ENCODE measurements at places on chromosomes 5 and 9.

DNA sequence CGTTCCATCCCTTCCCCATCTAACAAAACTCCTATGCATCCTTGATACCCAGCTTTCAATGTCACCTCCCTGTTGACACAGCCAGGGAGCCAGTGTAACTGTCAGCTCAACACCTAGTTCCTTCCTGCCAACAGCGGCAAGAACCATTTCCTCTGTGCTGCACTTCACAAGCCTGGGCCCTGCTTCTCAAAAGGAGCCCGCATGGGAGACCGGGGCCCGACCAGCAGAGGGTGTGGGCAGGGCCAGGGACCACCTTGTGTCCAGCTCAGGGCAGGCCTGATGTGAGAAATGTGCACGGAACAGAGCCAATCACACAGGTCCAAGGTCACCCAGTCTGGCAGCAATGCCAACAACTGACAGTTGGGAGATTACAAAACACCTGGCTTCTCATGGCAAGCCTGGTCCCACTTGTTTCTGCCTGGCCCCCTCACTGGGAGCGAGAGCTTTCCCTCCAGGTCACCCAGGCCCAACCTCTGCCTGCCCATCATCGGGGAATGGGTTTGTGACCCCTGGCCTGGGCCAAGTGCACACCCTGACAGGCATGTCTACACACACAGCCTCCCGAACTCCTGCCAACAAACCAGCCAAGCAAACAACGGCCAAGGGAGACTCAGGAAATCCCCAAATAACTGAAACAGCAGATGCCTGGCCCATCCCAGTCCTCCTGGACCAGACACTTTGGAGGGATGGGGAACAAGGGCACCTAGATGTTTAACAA is 3.1 kb downstream of the RNF44 start:
- no peak for DNase-seq

DNA sequence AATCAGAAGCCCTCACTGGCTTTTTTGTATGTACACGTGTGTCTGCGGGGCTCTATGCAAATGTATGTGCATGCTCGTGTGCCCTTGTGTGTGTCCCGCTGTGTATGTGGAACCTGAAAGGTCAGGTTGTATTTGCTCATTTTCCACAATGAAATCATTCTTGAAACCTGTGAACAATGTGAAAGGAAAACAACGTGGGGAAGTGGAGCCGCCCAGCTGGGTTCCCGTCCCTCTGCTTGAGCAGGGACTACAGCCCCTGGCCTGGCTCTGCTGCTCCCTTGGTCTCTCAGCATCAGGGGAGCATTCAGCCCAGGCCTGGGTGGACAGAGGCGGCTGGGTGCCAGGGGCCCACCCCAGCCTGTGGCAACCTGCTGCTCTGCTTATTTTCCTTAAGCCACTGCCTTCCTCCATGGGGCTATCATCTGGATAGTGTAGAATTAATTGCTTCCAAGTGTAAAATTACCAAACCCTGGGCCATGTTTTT is 3.0 kb downstream of the ECSCR start:
- DNase-seq: no peak

DNA sequence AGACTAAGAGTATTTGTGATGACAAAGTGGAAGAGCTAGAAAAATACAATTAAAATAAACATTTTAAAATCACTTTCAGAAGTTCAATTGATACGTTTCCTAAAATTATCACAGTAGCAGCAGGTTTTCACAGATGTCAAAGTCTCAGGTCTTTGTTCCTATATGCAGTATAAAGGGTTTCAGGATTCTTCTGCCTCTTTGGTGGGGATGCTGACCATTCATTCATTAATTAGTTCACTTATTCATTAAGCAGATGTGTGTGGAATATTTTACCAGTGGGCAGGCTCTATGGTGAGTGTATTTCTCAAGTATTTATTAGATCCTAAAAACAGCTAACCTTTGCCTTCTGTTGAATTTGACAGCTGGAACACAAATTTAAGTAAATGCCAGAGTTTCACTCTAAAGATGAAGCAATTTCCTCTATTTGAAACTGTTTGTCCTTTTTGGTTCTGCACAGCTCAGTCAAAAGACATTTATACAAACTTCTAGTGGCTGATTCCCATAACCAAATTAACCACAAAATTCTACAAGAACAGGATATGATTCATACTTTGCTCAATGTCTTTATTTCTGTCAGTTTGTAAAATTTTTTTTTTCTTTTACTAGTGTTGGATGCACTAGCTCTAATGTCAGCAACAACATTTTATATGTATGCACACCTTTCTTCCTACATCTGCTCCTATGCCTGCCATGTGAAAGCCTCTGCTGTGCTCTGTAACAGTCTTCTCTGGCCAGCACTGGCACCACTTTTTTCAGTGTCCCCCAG is 75.9 kb upstream of the PRR16 start:
- peak; percentile 91 for DNase-seq

GRCh38 chr5:153530357-153531143 is 40.1 kb downstream of the GRIA1 start:
- no peak for DNase-seq

- DNase-seq: no peak
Measured at GRCh38 chr5:138107213-138107612, 23.4 kb downstream of the WNT8A start.

GRCh38 chr5:91556-92263 is at the start of gene PLEKHG4B:
PLEKHG4B (plus strand) TSS chr5:92168; CDS start chr5:92232, 64 bp downstream.
- peak; percentile 54 for DNase-seq

DNA sequence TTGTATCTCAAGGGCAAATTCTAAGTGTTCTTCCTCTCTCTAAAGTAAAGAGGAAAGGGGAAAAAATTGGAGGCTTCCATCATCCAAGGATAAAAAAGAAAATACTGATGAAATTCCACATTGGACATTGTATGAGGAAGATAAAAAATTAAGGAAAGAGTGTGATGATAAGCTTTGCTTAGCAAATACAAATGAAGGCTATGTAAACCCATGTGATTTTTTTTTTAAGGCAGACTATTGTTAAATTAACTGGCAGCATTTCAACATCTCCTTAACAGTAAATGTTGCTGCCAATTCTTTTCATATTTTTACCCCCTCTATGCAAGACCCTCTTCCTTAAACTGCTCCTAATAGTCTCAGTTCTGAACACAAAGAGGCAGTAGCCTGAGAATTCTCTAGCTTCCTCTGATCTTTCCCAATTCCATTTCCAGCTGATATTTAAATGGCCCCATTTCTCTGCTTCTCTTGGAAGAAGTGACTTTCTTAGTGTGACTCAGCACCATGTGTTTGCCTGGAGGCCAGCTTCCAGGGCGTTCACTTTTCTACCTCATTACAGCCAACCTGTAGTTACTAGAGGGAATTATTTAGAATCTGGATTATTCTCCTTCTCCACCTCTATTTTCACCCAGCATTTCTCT is 159.7 kb downstream of the TLE1 start:
- peak; percentile 55 for DNase-seq

DNA sequence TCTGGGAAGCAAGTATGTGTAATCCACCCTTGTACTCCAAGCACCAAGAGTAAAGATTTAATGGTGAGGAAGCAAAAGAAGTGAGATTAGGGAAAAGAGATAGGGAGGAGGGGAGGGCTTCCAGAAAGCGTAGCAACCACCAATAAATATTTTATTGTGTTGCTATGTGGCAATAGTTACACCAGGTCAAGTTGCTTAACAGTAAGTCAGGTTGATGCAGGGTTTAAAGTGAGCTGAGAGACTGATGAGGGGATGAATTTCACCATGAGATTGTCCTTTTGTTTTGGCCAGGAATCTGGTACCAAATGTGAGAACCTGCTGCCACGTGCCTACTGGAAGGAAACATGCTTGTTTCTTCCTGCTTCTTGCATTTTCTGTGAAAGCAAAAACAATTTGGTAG is 62.7 kb downstream of the PCSK5 start:
- no peak for DNase-seq

DNA sequence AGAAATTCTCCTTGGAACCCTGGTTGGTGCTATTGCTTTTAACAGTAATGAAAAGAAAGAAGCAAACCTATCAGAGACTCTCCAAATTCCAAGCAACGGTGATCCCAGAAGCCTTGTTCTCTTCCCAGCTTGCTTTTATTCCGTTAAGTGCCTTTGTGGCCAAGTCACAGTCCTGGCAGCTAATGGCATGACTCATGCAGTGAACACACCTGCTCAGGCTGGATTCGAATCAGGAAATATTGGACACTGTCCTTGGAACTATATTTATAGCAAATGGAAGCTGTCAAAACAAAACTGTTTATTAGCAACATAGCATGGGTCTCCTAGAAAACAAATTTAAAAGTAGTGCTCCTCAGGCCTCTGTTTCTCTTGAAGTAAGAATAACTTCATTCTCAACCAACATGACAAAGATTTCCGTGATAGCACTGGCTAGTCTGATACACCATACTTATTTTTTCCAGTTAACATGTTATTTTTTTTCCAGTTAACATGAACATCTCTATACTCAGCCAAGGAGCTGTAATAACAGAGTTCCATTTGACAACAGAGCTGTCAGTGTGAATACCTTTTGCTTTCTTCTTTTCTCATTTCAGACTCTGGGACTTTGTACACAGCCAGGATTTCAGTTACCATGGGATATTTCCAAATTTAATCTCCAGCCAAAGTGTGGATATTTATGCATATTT is 502.4 kb downstream of the GADD45G start:
- peak; percentile 47 for DNase-seq

DNA sequence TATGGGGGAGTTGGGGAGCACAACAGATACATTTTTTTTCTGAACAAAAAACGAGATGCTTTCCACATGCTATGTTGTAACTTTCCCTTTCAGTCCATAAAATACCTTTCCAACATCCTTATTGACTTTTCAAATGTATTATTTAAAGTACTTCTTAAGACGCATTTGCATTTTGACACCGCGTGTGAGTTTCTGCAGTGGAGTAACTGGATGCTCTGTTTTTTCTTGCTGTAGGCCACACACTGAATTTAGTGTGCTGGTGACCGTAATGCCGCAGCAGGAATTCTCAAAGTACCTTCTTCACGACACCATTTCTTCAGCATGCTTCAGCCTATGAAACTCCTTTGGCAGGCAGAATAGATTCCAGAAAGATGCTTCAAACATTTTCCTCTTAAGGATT is 14.3 kb upstream of the EPB41L4B start:
- DNase-seq: no peak

DNA sequence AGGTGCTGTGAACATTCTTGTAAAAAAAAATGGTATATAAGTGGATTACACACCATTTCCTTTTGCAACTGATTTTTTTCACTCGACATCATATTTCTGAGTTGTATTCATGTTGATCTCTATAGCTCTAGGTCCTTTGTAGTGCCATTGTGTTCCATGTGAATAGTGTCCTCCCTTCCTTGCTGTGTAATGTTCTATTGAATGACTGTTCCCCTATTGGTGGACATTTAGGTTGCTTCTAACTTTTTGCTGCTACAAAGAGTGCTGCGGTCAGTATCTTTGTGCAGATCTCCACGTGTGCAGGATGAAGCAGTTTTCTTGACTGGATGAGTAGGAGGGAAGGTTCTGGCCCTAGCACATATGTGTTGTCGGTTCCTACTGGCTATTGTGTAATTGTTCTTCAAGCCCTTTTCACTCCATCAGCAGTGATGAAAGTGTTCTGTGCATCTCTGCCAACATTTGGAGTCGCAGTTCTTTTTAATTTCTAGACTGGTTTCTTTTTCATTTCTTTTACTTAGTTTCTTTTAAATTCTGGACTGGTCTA is 20.2 kb downstream of the DAB2IP start:
- no peak for DNase-seq

- no peak for DNase-seq
Measured at GRCh38 chr5:65961633-65962032, 35.3 kb downstream of the ERBIN start.

DNA sequence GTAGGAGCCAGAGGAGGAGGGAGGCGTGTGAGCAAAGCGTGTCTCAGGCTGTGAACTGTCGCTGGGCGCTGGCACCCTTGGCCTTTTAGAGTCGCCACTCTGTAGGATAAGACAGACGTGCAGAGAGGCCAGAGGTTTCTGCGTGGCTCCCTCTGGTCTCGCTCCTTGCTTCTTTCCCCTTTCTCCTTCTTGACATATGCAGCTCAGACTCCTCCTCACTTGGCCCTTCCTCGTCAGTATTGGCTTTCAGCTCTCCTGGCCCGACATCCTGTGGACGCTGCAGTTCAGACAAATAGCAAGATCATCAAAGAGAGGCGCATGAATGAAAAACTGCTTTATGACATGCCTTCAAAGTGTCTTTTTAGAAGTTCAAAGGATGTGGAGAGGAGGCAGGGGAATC is 116.8 kb upstream of the SPRY4 start:
- DNase-seq: no peak

- no peak for DNase-seq
Measured at GRCh38 chr5:93267276-93267675, 313.7 kb downstream of the NR2F1-AS1 start.

- DNase-seq: no peak
Measured at GRCh38 chr5:57432876-57433275, 49.7 kb downstream of the ACTBL2 start.

GRCh38 chr9:72839085-72839484 is 113.8 kb downstream of the ALDH1A1 start:
- DNase-seq: no peak

- no peak for DNase-seq
Measured at GRCh38 chr5:167603135-167603534, 688.3 kb upstream of the WWC1 start.

DNA sequence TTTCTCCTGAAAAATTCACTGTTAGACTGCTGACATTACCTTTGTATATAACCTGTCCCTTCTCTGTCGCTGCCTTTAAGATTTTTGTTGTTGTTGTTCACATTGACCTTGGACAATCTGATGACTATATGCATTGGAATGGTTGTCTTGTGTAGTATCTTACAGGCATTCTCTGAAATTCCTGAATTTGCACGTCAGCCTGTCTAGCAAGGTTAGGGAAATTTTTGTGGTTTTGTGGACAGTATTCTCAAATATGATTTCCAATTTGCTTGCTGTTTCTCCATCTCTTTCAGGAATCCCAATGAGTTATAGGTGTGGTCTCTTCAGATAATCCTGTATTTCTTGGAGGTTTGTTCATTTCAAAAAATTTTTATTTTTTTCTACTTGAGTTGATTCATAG is 140.8 kb downstream of the PRR16 start:
- peak; percentile 78 for DNase-seq

- DNase-seq: no peak
Measured at GRCh38 chr5:22593592-22593991, 259.6 kb downstream of the CDH12 start.

DNA sequence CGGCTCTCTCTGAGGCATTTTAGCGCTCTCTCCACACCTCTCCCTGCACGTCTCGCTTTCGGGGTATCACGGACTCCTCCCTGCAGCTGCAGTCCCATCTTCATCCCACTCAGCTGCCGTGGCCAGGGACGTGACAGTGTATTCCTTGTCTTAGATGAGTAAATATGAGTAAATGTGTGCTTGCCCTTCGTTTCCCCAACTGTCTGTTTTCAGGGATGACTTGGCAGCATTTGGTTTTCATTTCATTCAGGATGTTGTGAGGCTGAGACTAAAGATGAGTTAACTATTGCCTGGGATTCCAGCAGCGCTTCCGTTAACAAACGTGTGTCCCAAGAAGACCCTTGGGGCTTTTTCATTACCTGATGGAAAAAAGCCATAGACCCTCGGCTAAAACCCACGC is 29.5 kb downstream of the GDNF start:
- no peak for DNase-seq

DNA sequence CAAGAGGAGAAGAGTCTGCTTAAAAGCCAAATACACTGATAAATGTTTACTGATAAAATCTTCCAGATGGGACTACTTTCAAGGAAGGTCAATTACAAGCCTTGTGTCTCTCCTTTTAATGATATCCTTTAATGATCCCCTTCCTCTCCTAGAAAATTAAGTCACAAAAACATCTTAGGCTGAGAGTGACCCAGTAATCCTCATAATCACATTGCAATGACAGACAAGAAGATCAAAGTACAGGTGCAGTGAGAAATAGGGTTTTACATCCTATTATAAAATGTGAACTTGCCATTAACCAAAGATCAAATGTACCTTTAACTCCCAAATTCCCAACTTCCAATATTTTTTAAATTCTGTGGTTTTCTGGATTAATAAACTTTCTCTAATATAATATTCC is 514.8 kb downstream of the RAB3C start:
- DNase-seq: no peak

Measured in H4 (cell line).